ENCODE measurements at places on chromosomes 6 and 20.

GRCh38 chr6:127483399-127484055, 24.3 kb upstream of the KIAA0408 start:
- DNase-seq: no peak

GRCh38 chr6:133697666-133698065, 191.2 kb upstream of the TCF21 start:
- no peak for DNase-seq

DNA sequence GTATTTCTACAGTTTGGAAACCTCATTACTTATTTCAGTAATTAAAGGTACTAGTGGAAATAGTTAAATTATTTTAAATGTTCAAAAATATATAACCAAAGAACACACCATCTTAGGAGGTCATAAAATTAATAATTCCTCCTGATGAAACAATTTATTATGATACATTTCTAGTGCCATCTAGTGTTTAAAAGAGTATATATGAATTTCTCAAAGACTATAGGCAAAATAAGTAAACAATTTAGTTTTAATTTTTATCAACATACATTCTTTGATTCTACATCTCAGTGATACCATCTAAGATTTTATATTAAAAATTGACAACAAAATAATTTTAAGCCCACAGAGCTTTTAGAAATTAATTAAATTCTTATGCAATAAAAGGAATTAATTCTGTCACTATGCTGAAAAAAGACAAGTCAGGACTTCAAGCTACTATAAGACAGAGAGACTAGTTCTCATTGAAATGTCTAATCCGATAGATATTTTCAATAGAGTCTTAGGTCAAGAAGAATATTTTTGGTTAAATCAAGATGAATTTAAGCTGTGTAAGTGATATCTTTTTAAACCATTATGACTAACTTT, 107.8 kb upstream of the RNF217 start:
- no peak for DNase-seq

DNA sequence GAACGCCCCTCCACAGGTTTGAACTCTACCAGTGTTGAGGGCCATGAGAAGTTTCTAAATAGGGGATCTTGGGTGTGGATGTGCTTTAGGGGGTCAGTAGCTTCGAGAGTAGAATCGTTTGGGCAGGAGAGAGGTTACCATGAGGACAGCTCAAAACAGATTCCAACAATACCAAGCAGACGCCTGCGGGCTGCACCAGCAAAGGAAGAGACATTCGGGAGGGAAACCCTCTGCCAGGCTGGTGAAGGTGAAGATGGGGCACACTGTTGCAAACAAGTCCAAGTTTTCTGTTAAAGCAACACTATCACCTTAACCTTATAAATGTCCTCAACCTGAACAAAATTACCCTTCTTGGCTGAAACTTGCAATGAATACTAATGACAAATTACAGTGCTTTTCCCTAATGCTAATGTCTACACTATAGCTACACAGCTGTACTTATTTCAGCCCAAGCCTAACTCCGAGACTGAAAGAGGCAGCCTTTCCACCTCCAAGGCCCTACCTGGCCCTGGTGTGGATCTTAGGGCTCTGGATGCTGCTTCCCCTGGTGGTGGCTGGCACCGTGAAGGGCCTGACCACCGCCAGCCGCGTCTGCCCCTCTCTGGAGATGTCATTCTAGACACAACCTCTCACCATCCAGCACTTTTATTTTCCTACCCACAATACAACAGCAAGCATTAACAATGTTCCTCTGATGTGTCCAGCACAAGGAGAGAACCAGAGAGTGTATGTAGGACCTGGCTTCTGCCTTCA, 80.1 kb downstream of the DLL1 start:
- DNase-seq: no peak

GRCh38 chr20:20505554-20505953, 137.7 kb downstream of the INSM1 start:
- DNase-seq: no peak

DNA sequence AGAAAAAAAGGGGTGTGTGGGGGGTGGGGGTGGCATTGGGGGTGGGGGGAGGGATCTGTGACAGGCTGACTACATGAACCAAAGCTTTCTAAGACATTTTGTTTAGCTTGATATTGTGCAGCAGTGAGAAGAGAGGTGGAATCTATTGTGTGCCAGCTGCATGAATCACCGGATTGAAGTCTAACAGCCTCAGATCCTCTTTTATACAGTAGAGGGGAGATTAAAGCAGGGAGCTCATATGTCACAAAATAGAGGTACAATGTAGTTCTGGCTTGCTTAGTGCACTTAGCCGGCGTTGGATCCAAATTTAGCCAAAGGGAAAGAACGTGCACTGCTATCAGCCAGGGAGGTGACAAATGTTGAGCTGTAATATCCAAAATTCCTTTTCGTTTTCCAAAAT, 404.2 kb upstream of the CITED2 start:
- DNase-seq: no peak

DNA sequence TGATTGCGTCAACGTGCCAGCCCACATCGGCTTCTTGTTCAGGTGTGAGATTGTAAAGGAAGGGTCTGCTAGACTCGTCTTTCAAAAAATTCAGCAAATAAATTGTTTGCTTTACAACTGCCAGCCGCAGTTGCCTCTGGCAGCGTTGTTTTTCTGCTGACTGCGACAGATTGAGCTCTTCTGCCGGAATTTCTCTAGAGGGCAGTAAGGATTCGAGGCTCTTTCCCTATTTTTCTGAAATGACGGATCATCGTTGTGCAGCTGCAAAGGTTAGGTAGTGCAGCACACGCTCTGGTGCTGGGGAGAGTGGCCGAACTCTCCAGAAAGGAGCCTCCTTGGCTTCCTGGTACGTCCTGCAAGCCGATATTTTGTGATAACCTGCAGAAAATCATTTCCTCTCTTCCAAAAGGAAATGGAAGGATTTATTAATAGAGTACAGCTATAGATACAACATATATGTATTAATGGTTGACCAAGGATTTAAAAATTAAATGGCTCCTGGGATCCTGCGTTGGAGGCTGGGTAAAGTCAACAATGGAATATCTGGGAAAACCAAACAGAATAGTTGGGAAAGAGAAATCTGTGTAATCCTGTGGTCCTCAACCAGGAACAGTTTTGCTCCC, 121.9 kb upstream of the ZFP64 start:
- DNase-seq: no peak

DNA sequence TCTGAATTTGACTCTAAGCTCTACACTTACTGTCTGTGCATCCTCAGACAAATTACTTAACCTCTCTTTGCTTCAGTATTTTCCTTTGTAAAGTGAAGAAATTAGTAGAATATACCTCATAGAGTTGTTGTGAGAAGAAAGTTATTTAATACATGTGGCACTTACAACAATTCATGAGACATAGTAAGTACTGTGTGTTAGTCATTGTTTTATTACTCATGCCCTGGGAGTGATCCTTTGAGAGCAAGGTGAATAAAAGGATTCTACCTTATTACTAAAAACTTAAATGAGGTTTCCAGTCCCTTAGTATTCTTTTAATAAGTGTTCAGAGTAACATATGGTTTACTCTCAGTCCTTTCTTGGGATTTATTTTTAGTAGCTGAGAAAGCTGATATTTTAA, 233.6 kb upstream of the MAP3K7 start:
- no peak for DNase-seq

DNA sequence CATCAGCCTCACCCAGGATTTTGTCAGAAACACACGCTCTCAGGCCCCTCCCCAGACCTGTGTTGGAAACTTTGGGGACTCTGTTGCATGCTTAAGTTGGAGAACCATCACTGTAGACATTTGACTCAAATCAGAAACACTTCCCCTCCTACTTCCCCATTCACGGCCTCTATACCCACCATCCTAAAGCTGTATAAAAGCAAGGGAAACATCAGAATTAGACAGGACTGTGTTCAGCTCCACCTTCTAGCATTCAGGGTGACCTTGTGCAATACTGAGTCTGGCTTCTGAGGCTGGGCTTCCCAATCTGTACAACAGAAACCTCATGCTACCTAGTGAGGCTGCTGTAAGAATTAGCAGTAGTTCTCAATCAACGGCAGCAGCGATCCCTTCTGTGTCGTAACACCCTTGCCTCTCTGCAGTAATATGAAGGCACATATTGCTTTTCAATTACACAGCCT, 252.3 kb downstream of the LY86 start:
- DNase-seq: no peak

DNA sequence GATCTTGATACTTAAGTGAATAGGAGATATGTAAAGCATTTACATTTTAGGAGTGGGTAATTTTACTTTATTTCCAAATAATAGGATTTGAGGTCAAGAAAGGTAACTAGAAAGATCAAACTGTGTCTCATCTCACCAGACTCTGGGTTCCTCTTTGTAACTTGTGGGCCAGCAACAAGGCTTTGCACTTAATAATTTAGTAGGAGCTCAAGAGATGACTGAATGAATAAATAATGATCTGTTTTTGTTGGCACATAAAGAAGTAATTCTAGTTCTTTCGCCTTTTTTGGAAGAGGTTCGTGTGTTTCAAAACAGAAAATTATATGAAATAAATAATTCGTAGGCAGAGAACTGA, 67.4 kb upstream of the FABP7 start:
- DNase-seq: no peak

DNA sequence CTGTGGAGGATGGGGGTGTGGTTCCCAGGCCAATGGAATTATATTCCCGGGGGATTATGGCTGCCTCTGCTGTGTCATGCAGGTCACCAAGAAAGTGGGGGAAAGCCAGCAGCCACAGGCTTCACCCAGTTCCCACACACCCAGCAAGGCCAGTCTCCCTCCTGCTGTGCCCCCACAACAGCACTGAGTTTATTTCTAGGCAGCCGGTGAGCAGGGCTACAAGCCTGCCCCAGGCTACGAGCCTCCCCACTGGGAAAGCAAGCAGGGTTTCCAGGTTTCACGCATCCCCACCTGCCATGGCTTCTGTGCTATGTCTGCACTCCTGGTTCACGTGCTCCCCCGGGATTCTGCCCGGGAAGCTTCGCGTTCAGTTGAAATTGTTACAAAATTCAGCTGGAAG, 72.6 kb downstream of the ERMARD start:
- DNase-seq: no peak

GRCh38 chr20:50146732-50147662, 6.5 kb downstream of the PEDS1 start:
- DNase-seq: no peak

- DNase-seq: no peak
Observed at GRCh38 chr6:1389369-1390132, at the start of gene FOXF2. Gene FOXF2, plus strand, starts transcription at chr6:1389576. Its CDS starts 372 bp downstream, at chr6:1389948.

DNA sequence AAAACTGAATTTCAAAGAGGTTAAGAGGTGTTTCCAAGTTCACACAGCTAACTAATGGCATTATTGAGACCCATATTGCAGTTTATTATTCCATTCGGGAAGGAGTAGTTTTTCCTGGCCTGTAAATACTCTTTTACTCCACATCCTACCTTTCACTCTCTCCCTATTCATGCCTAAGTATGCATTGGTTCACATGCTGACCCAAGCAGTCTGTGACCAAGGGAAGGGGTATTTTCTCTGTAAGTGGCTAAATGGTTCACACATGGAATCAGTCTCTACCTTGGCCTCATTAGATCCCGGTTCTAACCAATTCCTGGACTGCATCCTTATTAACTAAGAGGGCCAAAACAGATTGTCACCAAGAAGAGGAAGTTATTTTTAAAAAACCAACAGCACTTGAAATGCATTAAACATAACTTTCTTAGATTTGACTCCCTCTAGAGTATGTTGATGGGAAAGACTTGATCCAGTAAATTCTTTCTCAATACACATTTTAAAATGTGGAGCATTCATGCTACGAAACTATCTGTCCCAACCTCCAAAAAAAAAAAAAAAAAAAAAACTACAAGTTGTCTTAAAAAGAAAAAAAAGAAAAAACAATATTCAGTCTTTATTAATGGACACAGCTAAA, 17.8 kb upstream of the RSPO3 start:
- DNase-seq: no peak

DNA sequence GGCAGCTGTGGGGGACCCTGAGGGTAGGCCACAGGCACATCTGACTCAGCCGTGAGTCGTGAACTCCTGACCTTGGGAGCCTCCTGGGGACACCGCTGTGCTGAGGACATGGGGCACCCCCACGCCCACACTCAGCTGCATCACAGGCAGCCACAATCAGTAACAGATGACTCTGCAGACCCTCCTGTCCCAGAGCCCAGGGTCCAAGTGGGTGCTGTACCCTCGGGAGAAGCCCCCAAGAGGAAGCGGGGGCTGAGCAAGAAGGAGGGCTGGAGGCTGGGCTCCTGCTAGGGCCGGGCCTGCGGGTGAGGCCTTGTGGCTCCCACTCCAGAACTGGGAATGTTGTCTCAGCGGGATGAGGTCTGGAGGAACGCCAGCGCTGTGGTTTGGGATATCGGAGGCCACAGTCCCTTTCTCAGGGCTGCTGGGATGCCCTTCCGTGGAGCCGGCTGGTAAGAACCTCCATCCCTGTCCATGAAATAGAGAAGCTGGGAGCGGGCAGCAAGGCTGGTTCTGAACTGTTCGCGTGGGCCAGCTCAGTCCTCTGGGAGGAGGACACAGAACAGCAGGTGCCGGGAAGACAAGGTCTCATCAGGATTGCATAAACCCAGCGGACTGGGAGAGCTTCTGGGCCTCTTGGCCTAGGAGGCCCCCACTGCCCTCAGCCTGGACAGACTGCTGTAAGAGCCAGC, 3.1 kb upstream of the LAMA5 start:
- DNase-seq: no peak

DNA sequence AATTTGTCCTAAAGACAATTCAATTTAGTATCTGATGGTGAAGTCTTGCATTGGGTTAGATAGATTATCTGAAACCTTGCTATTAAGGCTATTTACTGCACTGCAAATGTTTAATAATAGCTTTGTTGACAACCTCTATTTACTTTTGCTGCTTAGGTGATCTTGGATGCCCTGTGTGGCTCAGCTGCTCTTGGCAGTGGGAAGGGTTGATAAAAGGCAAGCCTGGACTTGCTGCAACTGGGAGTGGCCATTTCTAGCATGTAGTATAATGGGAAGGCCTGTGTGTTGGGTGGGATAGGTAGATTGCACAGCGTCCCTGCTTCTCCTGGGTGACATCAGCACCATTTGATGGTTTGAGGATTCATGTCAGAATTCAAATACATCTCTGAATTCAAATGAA, 49.1 kb downstream of the ARMC2 start:
- no peak for DNase-seq

Measured in NK-92 treated with Interleukin-12 subunit alpha and Interleukin-12 subunit beta, amount 100 ng/mL, for 24 hours (cell line).